Activated naive CD8-positive, alpha-beta T cell treated with anti-CD3 and anti-CD28 coated beads for 36 hours (primary cell): ENCODE measurements at places on chromosomes 4 and X. TPM values are rescaled to one million over a fixed set of nuclear protein-coding genes. Genes with fewer than 3 reads are reported as not detected.

NLGN4X gene
- not detected for total RNA-seq

SYTL5 gene
- not detected for total RNA-seq

TMSB15B gene
- 7.3 TPM for total RNA-seq

DTHD1 gene
- 0.08 TPM for total RNA-seq

CCDC158 gene
- not detected for total RNA-seq

- no peak for DNase-seq
These were observed 575.5 kb upstream of the NDST4 start for GRCh38 chr4:115688961-115689360.

- no peak for DNase-seq
These were observed 36.0 kb downstream of the INTU start for GRCh38 chr4:127668770-127669169.

- no peak for DNase-seq
These were observed 20.0 kb downstream of the SH3KBP1 start for GRCh38 chrX:19867411-19867732.

- no peak for DNase-seq
These were observed 59.2 kb downstream of the NBDY start for GRCh38 chrX:56788229-56788628.

DNA sequence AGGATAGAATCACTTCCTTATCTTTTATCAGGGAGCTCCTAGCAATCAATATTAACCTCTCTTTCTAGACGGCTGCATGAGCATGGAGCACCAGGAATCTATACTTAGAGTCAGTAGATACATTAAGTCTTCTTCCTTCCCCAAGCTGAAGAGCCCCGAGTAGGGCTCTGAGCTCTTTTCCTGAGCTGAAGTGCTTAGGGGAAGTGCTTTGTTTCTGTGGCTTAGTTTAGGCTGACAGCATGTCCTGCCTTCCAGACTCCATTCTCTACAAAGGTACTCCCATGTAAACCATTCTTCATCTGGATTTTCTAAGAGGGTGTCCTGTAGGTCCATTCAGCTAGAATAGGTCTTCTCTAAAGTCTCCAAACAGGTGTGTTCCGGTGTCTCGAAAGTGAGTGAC is 127.5 kb upstream of the AFF2 start:
- DNase-seq = no peak

- no peak for DNase-seq
These were observed 22.6 kb upstream of the TLR7 start for GRCh38 chrX:12844319-12844718.

GRCh38 chrX:43633757-43634156 is 22.3 kb upstream of the MAOA start:
- DNase-seq = no peak

DNA sequence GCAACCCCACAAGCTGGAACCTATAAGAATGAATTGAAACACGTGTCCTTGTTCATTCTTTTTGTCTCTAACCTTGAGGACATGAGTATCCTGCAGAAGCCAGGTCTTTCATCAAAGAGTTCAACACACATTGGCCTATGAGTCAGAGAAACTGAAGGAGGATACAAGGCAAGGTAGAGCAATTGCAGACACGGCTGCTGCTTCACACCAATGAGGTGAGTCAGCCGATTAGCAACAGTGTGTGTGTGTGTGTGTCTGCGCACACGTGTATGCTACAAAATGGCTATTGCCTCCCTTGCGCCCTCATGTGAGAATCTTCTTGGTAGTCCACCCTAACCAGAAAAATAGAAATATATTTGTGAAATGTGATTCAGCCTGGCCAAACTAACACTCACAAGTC is 1477.7 kb upstream of the IGFBP7 start:
- DNase-seq = no peak

DNA sequence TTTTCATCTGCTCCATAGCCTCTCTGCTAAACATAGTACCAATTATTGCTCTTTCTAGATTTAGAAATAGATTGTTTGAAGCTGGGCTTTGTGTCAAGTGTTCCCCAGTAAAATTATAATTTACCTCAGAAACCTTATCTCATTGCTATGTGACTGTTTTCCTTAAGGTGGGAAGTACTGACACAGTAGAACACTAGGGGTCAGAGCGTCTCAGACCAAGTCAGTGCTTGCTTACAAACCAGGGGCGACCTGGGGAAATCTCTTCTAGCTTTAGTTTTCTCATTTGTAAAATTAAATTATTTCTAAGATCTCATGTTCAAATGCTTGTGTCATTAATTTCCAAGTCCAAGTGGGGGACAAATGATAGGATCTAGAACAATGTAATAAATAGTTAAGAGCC is 360.4 kb downstream of the RAPGEF2 start:
- DNase-seq = no peak

DNA sequence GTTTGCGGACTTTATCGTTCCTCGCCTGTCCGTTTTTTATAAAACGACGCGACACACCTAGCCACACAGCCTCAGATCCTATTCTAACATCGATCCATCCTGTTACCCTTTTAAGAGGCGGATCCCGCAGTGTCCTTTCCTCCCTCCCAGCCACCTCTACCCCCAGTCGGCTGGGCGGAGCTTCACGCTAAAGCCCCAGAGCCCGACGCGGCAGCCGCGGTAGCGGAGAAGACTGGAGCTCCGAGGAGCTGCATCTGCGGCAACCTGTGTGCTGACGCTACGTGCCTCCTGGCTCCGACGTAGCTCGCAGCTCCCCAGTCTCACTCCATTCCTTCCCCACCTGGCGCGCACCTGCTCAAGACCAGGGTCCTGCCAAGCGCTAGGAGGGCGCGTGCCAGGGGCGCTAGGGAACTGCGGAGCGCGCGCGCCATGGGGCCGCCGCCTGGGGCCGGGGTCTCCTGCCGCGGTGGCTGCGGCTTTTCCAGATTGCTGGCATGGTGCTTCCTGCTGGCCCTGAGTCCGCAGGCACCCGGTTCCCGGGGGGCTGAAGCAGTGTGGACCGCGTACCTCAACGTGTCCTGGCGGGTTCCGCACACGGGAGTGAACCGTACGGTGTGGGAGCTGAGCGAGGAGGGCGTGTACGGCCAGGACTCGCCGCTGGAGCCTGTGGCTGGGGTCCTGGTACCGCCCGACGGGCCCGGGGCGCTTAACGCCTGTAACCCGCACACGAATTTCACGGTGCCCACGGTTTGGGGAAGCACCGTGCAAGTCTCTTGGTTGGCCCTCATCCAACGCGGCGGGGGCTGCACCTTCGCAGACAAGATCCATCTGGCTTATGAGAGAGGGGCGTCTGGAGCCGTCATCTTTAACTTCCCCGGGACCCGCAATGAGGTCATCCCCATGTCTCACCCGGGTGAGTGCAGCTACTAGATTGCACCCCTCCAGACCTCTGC is at the start of gene RNF128:
TSS of gene RNF128 (plus strand) at position 217 of the 953 bp plus-strand sequence. CDS start at position 430, 213 bp downstream.
- DNase-seq = peak; percentile 31

GRCh38 chrX:147978931-147979330 is 2.2 kb upstream of the FMR1NB start:
- DNase-seq = no peak

DNA sequence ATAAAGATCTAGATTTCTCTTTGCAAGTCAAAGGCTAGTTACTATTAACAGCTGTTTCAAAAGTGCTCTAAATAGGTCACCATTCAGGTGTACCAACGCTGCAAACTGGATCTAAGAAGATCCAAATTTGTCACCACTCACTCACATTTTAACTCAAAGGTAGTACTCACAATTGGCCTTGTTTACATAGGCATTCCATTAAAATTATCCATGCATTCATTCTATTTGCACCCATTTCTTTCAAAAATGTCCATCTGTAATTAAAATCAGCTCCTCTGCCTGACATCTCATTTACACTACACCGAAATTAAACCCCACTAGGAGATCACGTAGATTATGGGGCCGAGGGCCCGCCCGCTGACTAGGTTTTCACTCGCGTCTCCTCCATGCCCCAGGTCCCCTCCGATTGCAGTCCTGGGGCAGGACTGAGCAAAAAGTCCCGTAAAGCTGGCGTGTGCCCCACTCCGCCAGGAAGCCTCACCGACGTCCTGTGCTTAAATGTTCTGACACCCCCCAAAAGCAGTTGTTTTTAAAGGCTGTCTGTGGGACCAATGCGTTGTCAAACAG is 1.3 kb upstream of the ING2 start:
- DNase-seq = no peak
